ENCODE measurements at places on chromosomes 1 and 21.

DNA sequence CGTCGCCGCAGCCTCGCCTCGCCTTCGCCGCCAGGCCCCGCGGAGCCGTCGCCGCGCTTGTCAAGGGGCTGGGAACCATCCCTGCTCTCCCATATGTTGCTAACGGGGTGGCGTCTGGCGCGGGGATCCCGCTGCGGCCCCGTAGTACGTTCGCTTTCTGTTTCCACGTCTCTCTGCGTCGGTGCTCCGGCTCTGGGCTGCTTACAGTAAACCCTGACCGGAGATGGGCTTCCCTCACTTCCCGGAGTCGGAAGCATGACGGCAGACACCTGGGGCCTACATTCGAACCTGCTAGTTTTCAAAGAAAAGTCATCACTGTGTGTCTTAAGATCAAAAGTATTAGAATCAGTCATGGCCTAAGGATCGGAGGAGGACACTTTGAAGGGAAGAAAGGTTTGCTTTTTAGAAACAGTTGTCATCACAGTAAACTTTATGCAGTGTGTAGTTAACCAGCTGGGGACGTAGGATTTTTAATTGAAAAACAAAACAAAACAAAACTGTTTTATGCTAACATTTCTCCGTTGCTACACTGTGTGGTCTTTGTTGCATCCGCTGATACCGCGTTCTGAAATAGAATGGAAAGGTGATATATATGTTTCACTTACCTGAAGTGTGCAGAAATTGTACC, 69.0 kb downstream of the SLC35A3 start:
- peak; percentile 75 for DNase-seq

DNA sequence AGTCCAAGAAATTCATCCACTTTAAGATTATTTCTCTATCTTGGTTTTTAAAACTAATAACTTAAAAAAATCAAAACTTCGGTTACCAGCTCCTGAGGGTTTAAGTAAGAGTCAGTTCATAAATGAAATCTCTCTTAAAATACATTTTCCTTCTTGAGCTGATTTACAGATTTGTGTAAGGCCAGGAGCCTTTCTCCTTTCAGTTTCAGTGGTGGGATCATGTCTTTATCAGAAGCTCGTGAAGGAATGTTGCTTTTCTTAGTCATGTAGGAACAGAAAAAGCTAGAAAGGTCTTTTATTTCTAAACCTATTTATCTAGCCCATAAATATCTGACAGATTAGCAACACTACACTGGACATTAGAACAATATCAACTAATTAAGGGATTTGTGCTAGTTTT, 390.2 kb downstream of the GPATCH2 start:
- no peak for DNase-seq

DNA sequence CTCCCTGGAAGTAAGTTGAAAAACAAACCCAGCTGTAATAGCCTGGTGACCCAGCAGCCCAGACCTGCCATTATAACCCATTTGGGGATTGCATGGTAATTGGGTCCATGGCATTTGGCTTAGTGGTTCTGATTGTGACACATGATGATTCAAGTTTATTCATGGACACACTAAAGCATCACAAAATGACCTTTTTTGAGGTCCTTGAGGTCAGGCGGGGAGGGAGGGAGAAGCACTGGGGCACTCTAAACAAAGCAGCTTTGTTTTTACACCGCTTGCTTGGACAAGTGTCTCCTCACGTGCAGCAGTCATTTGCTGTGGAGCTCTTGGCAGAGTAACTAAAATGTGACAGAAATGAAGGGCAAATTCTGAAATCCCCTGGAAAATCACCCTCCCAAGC, 241.0 kb upstream of the SGIP1 start:
- DNase-seq, result peak; percentile 56

DNA sequence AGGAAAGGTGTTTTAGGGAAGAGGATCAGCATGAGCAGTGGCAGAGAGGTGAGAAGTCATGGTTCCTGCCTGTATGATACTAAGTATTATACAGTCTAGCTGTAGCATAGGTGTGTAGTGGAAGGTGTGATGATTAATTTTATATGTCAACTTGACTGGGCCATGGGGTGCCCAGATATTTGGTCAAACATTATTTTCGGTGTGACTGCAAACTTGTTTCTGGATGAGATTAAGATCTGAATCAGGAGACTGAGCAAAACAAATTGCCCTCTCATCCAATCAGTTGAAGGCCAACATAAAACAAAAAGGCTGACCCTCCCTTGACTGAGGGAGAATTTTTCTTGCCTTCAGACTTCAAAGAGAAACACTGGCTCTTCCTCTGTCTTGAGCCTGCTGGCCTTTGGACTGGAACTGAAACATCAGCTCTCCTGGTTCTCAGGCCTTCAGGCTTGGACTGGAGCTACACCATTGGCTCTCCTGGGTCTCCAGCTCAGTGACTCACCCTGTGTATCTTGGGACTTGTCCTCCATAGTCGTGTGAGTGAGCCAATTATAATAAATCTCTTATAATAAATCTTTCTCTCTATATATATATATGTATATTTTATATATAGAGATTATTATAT, 6.8 kb upstream of the CDC42 start:
- DNase-seq, result no peak

- peak; percentile 43 for DNase-seq
Observed at GRCh38 chr1:235326719-235327558, 1.0 kb downstream of the ARID4B start.

DNA sequence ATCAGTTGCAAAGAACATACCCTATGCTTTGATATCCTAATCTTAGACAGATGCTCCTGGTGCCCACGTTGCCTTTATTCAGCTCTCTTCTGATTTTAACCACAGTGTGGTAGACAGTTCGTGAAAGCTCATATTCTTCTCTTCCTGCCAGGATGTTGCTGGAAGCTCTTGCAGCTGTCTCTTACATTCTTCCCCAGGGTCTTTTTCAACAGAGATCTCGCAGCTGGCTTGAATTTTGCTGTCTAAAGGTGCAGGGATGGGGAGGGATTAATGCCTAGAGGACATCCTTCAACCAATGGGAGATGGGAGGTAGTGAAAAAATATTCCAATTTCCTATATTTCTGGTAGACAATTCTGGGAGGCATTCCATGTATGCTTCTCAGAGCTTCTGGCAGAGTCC, 150.0 kb upstream of the APP start:
- DNase-seq, result no peak

DNA sequence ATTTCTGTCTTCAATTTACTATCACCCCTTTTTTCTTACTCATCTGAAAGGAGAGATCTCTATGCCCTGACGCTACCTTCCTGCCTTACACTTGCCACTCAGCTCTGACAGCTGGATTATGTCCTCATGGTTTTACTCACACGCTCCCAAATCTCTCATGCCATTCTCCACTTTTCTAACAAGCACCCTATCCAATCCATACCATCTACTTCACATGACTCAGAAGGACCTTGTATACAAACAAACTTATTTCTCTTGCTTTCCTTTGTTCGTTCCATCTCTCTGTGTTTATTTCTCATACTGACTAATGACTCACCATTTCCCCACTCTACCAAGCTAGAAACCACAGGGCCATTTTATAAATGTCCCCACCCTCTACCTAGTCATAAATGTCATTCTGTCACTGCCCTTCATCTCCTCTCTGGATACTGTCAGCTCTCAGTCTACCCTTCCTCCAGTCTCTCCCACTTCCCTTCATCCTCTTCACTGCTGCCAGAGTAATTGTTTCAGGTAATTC, 87.3 kb downstream of the USP24 start:
- DNase-seq, result no peak

DNA sequence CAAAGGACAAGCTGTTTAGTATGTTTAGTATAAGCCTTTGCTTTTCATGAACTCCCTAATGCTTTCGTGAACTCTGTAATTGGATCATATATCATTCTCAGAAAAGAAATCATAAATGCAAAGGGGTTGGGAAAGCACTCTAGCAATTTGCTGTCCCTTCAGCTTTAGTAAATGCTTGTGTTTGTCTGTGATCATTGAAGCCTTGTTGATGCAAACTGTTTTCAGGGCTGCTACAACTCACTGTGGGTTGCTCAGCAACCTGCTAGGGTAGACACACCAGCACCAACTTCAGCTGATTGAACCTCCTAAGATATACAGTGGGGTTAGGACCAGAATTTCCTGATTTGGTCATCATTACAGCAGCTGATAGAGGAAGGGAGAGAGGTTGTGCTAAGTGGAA, 95.0 kb downstream of the SGIP1 start:
- no peak for DNase-seq

DNA sequence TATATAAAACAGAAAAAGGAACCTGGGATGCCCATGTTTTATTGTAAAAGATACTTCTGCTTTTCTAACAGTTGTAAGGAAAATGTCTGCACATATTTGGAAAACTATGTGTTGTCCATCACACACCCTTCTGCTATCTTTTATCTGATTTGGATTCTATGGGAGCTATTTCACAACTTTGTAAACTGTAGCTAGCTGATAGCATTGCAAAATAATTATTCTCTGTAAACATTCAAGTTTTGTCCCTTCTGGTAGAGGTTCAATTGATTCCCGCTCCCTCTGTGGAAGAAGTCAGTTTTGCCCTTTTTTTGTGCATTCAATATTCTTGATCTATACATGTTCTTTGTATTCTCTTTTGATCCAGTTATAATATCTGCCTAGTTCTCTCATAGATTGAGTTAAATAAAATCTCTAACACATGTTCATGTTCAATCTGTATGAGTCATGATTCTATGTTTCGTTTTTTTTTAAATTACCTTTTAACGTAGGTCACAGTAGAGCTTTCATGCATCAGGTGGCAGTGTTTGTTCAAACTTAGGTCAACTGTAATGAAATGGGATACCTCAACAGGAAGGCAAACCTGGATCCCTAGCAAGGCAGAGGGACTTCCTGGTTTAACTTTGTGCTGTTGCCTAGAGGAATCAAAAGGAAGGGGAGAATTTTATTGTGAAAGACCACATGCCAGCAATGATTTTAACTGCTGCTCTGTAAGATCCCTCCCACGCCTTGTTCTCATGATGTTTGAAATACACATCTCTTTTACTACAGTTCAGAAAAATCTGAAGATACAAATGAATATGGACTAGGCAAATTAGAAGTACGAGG, 26.0 kb upstream of the BCL9 start:
- DNase-seq, result peak; percentile 85

DNA sequence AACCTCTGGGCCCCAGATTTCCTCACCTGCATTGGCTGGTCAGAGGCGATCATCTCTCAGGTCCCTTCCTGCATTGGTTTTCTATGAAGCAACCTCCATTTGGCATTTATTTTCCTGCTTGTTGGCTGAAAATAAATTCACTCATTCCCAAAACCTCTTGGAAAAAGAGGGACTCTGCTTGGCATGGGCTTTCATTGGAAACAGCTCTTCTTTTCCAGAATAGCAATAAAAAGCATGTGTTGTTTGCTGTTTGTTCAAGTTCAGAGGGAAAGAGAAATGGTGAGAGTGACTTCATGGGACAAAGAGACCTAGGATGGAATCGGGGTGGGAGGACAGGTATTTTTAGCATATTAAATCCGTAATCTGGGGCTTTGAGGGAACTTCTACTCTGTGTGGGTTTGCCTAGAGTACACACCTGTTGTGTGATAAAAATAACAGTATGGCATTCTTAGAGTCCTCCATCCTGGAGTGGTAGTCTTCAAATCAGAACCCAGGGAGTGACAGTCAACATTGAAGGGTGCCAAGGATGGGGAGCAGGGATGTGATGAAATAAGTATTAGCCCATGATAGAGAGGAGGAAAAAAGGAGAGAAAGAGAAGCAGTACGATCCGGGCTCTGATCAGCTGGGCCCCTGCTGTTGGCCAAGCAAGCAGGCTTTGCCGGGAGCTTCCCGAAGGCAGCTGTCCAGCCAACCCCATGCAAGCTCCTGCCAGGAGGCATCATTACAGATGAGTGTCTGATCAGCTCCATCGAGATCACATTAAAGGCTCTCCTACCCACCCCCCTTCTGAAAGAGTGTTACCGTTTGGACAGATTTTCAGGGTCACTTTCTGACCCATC, 131.9 kb upstream of the NFIA start:
- DNase-seq, result no peak

GRCh38 chr1:243440406-243440805, 184.6 kb downstream of the SDCCAG8 start:
- DNase-seq, result no peak

GRCh38 chr1:201192261-201192788, 1.7 kb downstream of the IGFN1 start:
- DNase-seq, result peak; percentile 13

DNA sequence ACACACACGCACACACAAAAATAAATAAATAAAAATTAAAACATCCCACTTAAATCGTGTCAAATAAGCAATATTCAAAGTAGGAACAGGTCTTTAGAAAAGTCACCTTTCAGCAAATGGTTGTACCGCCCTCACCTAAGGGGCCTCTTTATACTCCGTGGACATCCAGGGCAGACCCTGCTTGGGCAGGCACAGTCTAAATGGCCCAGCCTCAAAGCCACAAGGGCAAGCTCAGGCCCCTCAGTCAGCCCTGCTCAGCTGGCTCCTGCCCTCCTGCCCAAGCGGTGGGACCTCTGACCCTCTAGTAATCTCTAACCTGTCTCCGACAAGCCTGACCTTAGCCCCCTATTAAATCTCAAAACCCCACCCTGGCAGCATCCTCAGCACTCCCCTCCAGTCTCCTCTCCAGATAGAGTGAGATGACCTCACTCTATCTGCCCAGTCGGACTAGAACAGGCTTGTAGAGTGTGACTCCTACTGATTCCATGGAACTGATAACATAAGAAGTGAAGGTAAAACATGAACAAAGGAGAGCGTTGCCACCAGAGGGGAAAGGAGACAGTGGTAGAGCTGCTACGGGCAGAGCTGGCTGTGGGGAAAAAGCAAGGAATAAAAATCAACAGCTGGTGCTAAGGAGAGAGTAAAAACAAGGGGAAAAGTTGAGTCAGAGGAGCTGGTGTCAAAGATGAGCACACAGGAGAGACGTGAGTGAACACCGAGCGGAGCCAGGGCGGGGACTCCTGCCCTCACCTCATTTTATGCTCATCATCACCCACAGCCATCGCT, 36.0 kb downstream of the SIPA1L2 start:
- no peak for DNase-seq

DNA sequence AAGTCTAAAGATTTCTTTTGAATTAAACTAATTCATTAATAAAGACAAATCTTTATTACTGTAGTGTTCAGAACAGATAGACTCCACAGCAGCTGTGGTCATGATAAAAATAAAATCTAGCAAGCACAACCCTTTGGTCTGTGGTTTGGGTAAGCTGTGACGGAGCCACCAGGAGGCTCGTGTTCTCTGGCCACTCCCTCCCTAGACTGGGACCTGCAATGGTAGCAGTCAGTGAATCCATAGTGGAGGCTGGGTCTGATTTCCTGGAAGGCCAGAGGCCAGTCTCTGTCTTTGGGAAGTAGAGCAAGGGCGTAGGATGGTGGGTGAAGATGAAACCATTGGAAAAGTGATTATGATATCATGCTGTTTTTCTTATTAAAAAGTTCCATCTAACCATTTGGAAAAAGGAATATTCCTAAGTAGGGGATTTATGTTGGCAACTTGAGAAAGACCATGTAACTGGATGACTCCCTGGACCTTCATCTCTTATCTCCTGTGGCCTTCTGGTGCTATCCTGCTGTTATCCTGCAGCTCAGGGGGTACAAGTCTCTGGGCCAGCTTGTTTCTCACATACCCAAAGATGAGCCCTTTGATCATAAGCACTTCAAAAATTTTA, 39.0 kb downstream of the TENT5C start:
- DNase-seq, result no peak

- no peak for DNase-seq
Observed at GRCh38 chr1:56484695-56485094, 94.7 kb downstream of the PLPP3 start.

Measured in body of pancreas (tissue), 4 donors.